ENCODE measurements at places on chromosomes 2 and 18. TPM values are rescaled to one million over a fixed set of nuclear protein-coding genes. Genes with fewer than 3 reads are reported as not detected.

Gene EHD3
- total RNA-seq, result 25.9 TPM

Gene HDHD2
- total RNA-seq, result 32.2 TPM

Gene SLC38A11
- not detected for total RNA-seq

Gene UBR3
- 38.0 TPM for total RNA-seq

Gene SERPINB12
- not detected for total RNA-seq

Gene MOGAT1
- total RNA-seq, result not detected

Gene GAL3ST2
- not detected for total RNA-seq

Gene WNT6
- total RNA-seq, result 0.42 TPM

Gene AKAIN1
- not detected for total RNA-seq

Gene CD302
- total RNA-seq, result 19.3 TPM

Gene SERPINB10
- total RNA-seq, result not detected

Gene CCDC178
- not detected for total RNA-seq

Gene SERPINB13
- not detected for total RNA-seq

- H3K36me3 ChIP-seq, result no peaks in the 10 kb centered on the region
- H3K4me3 ChIP-seq, result no peak overlapping the region
- no peak for DNase-seq
- H3K27ac ChIP-seq, result no peak overlapping the region
- H3K27me3 ChIP-seq, result peaks cover 2% of the 10 kb centered on the region
These were observed 5.4 kb downstream of the FBXO15 start for GRCh38 chr18:74142252-74142651.

- H3K36me3 ChIP-seq, result no peaks in the 10 kb centered on the region
- no peak for DNase-seq
- no peak overlapping the region for H3K27ac ChIP-seq
- H3K27me3 ChIP-seq, result no peaks in the 10 kb centered on the region
These were observed 218.3 kb upstream of the FBXO11 start for GRCh38 chr2:48124592-48124991.

- no peak for DNase-seq
- no peaks in the 10 kb centered on the region for H3K4me1 ChIP-seq
- no peaks in the 10 kb centered on the region for H3K36me3 ChIP-seq
- no peak overlapping the region for H3K4me3 ChIP-seq
These were observed 76.4 kb upstream of the TTC39C start for GRCh38 chr18:23938043-23938756.

- H3K4me3 ChIP-seq, result no peak overlapping the region
- peaks cover 6% of the 10 kb centered on the region for H3K4me1 ChIP-seq
- no peak overlapping the region for H3K27ac ChIP-seq
These were observed 107.5 kb downstream of the MSTN start for GRCh38 chr2:189954989-189955388.

DNA sequence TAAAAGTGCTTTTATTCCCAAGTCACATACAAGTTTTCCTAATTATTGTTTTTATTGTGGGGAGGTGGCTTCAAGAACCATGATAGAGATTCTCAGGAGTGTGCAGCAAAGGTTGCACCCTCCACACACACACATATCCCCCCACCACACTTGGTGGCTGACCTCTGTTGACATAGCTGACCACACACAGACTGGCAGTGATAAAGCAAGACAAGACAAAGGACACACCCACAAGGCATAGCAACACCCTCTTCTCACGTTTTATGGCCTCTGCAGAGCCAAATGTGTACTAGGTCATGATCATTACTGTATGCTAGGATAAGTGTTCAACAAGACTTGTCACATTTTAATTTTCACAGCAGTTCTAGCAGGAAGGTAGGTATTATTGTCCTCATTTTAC is 143.0 kb upstream of the EPC2 start:
- no peak overlapping the region for H3K27ac ChIP-seq
- no peaks in the 10 kb centered on the region for H3K27me3 ChIP-seq
- H3K4me1 ChIP-seq, result peaks cover 3% of the 10 kb centered on the region
- peaks cover 3% of the 10 kb centered on the region for H3K36me3 ChIP-seq

DNA sequence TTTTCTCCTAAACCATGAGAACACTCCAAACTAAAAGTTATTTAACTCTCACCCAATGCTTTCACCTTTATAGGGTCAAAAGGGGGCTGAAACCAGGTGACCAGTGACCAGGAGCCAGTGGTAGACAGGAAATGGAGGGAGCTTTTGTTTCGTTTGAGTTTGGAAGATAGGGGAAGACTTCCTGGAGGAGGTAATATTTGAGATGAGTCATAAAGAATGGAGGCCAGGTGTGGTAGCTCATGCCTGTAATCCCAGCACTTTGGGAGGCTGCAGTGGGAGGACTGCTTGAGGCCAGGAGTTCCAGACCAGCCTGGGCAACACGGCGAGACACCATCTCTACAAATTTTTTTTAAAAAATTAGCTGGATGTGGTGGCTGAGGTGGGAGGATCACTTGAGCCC is 8.5 kb downstream of the FAM161A start:
- H3K36me3 ChIP-seq, result peaks cover 1% of the 10 kb centered on the region
- no peak overlapping the region for H3K27ac ChIP-seq

GRCh38 chr2:230657906-230658305 is 54.7 kb upstream of the CAB39 start:
- no peak overlapping the region for H3K4me3 ChIP-seq
- H3K27ac ChIP-seq, result no peak overlapping the region
- H3K4me1 ChIP-seq, result no peaks in the 10 kb centered on the region
- no peak for DNase-seq

- H3K27me3 ChIP-seq, result peaks cover 3% of the 10 kb centered on the region
- peaks cover 2% of the 10 kb centered on the region for H3K36me3 ChIP-seq
- DNase-seq, result no peak
- H3K4me3 ChIP-seq, result no peak overlapping the region
These were observed 250.5 kb downstream of the NYAP2 start for GRCh38 chr2:225650041-225650440.

GRCh38 chr2:226838722-226839121 is 2.9 kb downstream of the RHBDD1 start:
- H3K27ac ChIP-seq, result no peak overlapping the region
- H3K4me1 ChIP-seq, result peaks cover 21% of the 10 kb centered on the region
- peaks cover 13% of the 10 kb centered on the region for H3K36me3 ChIP-seq

DNA sequence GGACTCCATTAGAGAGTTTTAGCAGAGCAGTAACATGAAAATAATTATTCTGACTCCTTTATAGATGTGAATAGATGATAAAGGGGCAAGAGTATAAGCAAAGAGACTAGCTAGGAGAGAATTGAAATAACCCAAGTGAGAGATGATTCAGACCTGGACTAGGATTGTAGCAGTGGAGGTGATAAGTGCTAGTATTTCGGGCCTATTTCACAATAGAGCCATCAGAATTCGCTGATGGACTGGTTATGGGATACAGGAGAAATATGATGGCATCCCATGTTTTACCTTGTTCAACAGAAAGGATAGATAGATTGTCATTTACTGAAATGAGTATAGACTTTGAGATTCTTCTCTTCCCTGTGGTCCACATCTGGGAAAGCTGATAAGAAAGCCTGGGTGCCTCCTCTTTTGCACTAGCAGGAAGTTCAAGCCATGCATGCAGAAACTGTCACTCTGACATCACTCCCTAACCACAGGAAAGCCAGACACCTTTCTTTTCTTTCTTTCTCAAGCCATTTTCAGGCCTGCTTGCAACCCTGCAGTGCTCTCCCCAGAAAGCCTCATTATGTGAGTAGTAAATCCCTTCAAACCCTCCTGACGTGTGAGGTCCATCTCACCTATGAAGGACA is 25.3 kb downstream of the DYNAP start:
- peaks cover 9% of the 10 kb centered on the region for H3K27me3 ChIP-seq
- H3K27ac ChIP-seq, result no peak overlapping the region
- no peak for DNase-seq
- H3K4me3 ChIP-seq, result no peak overlapping the region
- no peaks in the 10 kb centered on the region for H3K4me1 ChIP-seq
- H3K36me3 ChIP-seq, result no peaks in the 10 kb centered on the region

GRCh38 chr2:120388222-120389035 is 42.5 kb downstream of the INHBB start:
- H3K36me3 ChIP-seq, result no peaks in the 10 kb centered on the region
- DNase-seq, result no peak
- no peak overlapping the region for H3K27ac ChIP-seq

DNA sequence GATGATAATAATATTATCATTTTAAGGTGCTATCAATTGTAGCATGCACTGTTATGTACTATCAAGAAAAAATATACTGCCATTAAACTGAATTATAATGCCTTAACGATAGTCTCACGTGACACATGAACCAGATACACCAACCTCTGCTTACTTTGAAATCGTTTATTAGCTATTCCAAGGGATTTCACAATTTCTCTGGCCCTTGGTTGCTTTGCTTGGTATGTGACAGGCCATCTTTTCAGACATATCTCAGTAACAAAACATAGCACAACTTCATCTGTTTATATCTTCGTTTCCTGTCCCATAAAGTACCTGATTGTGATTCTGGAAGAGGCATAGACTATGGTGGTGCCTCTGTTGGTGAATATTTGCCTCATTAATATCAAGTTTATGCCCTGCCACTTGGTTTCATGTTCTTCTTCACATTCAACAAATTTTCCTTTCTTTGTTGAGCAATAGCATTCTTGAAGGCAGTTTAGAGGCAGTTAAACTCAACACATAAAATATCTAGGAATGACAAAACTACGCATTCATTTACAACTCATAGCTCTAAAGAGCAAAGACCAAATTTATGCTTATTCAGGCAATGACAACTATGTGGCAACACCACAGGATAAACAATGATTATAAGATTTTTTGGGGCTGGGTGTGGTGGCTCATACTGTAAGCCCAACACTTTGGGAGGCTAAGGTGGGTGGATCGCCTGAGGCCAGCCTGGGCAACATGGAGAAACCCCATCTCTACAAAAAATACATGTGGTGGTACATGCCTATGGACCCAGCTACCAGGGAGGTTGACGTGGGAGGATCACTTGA is 84.3 kb downstream of the MCFD2 start:
- H3K4me1 ChIP-seq, result peaks cover 16% of the 10 kb centered on the region
- no peak for DNase-seq
- no peaks in the 10 kb centered on the region for H3K36me3 ChIP-seq
- no peak overlapping the region for H3K27ac ChIP-seq
- no peaks in the 10 kb centered on the region for H3K27me3 ChIP-seq

- no peak overlapping the region for H3K27ac ChIP-seq
- H3K27me3 ChIP-seq, result no peaks in the 10 kb centered on the region
- DNase-seq, result no peak
- H3K4me3 ChIP-seq, result no peak overlapping the region
These were observed 21.9 kb upstream of the MTERF4 start for GRCh38 chr2:241123816-241124536.

GRCh38 chr2:10027660-10028330 is 15.6 kb upstream of the KLF11 start:
- DNase-seq, result no peak
- no peak overlapping the region for H3K4me3 ChIP-seq
- H3K27ac ChIP-seq, result no peak overlapping the region
- H3K36me3 ChIP-seq, result no peaks in the 10 kb centered on the region
- peaks cover 20% of the 10 kb centered on the region for H3K4me1 ChIP-seq
- H3K27me3 ChIP-seq, result no peaks in the 10 kb centered on the region

Measured in osteocyte (in vitro differentiated cells).